ENCODE measurements at places on chromosomes 7 and 10. TPM values are rescaled to one million over a fixed set of nuclear protein-coding genes. Genes with fewer than 3 reads are reported as not detected.

OGDHL gene
- under 0.01 TPM for total RNA-seq

SPDYE2 gene
- total RNA-seq = not detected

DNA sequence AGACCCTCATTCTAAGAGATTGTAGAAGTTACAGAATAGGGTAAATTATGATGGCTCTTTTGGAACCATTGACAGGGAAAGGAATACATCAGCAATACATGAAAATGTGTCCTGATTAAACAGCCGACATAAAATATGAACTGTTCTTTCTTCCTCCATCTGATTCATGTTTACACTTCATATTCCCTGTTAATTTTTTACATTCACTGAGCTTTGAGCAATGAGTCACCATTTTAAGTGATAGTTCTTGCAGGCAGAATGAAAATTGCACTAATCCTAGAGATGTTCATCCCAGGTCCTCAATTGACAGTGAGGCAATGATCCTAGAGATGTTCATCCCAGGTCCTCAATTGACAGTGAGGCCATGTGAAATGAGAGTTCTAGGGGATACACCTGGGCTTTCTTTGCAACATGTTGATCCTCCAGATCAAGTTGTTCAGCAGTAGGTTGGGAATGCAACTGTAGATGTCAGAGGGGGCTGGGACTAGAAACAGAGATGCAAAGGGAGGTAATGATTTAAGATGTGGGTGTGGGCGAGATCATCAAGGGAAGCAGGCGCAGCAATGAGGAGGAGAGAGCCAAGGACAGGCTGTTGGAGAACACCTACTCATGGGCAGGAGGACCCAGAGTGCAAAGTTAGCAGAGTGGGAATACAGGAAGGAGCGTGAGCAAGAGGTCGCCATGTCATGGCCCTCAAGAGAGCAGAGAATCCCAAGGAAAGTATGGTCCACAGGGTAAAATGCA, 138.7 kb downstream of the ZNF365 start:
- peak; percentile 5 for DNase-seq
- no peaks in the 10 kb centered on the region for H3K27me3 ChIP-seq

GRCh38 chr7:26673271-26673670, 191.1 kb downstream of the SKAP2 start:
- H3K36me3 ChIP-seq = no peaks in the 10 kb centered on the region
- no peak for DNase-seq
- H3K4me3 ChIP-seq = no peak overlapping the region
- H3K27me3 ChIP-seq = no peaks in the 10 kb centered on the region

- no peak overlapping the region for H3K4me3 ChIP-seq
- H3K27ac ChIP-seq = no peak overlapping the region
- H3K36me3 ChIP-seq = no peaks in the 10 kb centered on the region
These were observed 103.6 kb upstream of the EGR2 start for GRCh38 chr10:62919776-62920175.

- peak; percentile 20 for DNase-seq
- H3K36me3 ChIP-seq = no peaks in the 10 kb centered on the region
- no peaks in the 10 kb centered on the region for H3K4me1 ChIP-seq
- no peak overlapping the region for H3K4me3 ChIP-seq
These were observed 33.9 kb downstream of the CYCS start for GRCh38 chr7:25091176-25091575.

DNA sequence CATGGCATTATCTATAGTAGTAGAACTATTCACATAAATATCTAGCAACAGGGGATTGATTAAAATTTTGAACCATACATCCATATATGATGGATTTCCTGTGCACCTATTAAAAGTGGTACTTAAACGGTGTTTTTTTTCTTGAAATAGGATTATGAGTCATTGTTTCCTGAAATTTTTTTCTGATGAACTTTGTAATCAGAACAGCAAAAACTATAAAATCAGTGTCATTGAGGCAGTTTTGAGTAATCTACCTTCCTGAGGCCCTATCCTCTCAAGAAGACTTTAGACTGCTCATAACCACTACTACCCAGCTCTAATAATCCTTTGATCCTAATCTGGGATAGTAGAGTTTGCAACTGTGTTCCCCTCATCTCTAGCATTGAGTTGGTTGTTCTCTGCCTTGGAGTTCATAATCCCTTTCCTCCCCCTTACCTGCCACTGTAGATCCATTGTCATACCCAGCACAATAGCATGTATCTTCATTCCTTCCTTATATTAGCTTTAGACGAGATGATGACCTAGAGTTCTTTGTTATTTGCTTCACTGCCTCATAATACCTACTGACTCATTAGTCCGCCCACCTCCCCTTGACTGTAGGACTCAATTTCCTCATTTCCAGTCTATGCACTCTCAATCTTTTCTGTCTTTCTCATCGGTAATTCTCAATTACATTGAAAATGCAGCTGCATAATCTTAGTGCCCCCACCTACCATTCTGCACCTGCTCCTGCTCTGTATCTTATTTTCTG, 133.4 kb downstream of the LRRC4 start:
- H3K36me3 ChIP-seq = no peaks in the 10 kb centered on the region
- peak; percentile 71 for DNase-seq
- H3K27me3 ChIP-seq = no peaks in the 10 kb centered on the region

Data from fibroblast of lung (primary cell).